Stimulated activated CD4-positive, alpha-beta T cell treated with anti-CD3 and anti-CD28 coated beads, Interleukin-4, amount 100 ng/mL, for 1 hour (primary cell): ENCODE measurements at places on chromosomes 4 and X.

DNA sequence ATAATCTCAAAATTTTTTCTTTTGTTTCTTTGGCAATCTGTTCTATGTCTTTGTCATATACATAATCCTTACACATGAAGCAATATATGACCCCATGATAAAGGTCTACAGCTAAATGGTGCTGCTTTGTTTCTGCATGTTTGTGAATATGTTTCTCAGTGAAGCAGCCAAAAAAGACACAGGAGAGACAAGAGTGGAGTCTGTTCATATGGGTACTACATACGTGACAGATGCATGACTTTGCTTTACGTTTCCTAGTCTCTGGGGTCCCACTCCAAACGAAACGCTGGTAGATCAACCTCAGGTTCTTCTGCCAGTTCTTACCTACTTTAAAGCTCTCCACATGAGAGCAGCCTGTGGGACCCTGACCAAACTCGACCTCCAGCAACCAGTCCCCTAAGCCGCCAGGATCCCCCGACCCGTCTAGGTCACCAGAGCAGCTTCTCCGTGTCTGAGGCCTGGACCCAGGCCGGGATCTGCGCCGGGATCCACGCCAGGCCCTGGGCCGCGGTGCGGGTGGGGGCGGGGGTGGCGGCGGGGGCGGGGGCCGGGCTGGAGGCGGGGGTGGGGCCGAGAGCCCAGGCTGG lies 1.5 kb downstream of the USP51 start:
- DNase-seq = no peak

DNA sequence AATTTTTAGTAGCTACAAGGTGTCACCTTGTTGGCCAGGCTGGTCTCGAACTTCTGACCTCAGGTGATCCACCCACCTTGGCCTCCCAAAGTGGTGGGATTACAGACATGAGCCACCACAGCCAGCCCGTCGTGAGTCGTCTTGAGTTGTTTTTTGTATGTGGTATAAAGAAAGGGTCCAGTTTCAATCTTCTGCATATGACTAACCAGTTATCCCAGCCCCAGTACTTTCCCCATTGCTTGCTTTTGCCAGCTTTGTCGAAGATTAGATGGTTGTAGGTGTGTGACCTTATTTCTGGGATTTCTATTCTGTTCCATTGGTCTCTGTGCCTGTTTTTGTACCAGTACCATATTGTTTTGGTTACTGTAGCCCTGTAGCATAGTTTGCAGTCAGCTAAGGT lies 105.9 kb downstream of the OR13H1 start:
- DNase-seq = no peak

DNA sequence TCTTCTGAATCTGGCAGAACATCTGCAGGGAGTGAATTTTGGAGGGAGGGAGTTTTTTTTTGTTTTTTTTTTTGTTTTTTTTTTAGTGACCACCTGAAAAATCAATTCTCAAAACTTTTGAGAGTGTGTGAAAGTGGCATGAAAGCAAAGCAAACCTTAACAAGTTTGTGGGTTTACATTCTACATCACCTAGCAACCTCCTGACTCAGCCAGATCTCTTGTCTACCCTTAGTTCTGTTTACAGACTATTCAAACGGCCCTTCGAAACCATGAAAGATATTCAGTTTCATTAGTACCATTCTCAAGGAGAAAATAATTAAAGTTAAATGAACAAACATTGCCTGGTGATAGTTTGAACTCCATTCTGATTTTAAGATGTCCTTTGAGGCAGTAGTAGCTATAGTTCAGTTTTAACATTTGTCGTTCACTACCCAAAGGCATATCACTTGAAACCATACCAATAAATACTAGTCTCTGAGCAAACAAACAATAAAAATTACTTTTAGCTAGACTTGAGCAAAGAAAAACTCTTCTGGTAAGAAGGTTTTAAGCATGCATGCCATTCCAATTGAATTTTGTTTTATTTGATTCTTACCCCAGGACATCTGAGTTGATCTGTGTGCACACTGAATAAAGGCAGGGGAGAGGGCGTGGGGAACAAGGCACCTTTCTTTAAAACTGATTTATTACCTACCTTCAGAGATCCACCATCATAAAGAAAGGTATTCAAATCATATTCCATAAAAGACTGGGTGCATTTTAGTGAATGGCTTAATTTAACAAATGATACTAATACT lies 137.7 kb downstream of the ARX start:
- no peak for DNase-seq

DNA sequence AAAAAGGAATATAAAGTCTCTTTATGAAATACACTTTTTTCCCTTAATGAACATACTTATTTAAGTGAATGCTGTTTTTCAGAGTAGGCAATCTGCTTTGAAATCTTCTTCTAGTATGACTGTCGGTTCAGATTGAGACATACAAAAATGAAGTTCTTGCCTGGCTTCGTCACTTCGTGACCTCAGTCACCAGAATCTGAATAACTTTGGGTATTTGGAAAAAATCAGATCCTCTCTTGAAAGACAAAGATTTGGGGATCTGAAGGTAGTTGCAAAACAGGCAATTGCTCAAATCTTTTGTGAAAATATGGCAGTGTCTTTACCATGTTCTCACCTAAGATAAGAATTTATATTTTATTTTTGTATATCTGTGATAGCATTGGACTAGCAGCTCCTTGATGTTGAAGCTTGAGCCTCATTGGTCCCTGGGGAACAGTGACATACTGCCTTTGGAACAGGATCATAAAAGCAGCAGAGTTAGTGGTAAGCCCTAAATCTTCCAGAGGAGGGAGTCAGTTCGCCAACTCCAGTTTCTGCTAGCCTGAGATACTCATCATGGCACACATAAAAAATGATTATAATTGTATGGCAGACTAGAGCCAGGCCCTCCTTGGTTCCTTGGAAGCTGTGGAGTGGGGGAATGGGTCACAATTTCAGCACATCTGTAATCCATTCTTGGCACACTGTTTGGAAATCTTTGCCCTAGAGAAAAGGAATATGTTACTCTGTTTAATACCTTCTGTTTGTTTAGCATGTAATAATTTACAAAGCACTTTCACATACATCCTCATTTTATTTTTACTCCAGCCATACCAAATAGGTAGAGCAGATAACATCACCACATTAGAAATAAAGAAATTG lies 5.0 kb downstream of the ARFIP1 start:
- DNase-seq = no peak

GRCh38 chr4:122010610-122011009 lies 58.8 kb upstream of the TRPC3 start:
- no peak for DNase-seq

DNA sequence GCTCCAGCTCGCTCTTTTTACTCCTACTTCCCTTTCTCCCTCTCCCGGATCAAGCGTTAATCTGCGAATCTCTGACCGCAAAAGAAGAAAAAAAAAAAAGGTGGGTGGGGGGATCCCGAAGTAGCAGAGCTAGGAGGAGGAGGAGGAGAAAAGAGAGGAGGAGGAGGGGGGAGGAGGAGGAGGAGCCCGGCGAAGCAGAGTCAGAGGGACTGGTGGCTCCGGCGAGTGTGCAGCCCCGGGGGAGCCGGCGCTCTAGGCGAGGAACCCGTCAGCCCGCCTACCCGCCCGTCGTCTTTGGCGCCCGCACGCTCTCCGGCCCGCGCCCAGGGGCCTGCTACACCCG lies at the start of gene NHSL2:
Gene NHSL2 (plus strand): TSS at position 203 of the 343 bp plus-strand sequence.
- DNase-seq = peak; percentile 47

- DNase-seq = no peak
These were observed 135.8 kb downstream of the CDS1 start for GRCh38 chr4:84718699-84719098.

DNA sequence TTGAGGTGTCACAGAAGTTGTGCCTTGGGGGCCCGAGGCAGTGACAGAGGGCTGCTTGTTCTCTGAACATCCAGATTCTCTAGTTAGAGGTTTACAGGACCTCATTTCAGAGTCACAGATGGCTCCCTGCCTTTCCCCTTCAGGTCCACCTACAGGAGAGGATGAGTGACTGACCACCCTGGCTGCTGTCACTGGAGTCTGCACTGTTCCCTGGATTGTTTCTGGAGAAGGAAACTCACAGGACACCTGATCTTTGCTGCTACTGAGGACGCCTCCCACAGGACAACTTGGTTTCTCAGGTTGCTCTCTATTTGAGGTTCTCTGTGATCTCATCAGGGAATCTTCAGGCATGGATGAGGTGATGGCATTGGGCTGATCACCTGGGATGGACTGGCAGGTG lies 58.3 kb downstream of the GPRIN3 start:
- DNase-seq = no peak

DNA sequence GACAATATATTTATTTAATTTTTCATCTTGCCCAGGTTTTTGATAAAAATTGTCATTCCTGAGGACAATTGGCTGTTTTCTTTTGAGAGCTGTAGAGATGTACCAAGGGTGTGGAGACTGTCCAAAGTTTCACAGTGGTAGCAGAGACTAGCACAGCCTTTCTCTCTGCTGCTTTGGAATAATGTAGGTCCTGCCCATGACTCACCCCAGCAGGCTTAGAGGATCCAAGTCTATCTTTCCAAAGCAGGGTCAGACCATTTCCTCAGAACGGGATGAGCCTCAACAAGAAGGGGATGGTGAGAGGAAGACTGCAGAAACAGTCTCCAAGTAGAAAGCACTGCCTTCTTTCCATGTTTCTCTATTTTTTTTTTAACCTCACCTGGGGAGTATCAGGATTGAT lies 131.5 kb upstream of the RPL34 start:
- DNase-seq = no peak

- no peak for DNase-seq
These were observed 44.4 kb downstream of the FIP1L1 start for GRCh38 chr4:53421791-53422190.

GRCh38 chr4:140793291-140793690 lies 37.1 kb upstream of the TBC1D9 start:
- no peak for DNase-seq

DNA sequence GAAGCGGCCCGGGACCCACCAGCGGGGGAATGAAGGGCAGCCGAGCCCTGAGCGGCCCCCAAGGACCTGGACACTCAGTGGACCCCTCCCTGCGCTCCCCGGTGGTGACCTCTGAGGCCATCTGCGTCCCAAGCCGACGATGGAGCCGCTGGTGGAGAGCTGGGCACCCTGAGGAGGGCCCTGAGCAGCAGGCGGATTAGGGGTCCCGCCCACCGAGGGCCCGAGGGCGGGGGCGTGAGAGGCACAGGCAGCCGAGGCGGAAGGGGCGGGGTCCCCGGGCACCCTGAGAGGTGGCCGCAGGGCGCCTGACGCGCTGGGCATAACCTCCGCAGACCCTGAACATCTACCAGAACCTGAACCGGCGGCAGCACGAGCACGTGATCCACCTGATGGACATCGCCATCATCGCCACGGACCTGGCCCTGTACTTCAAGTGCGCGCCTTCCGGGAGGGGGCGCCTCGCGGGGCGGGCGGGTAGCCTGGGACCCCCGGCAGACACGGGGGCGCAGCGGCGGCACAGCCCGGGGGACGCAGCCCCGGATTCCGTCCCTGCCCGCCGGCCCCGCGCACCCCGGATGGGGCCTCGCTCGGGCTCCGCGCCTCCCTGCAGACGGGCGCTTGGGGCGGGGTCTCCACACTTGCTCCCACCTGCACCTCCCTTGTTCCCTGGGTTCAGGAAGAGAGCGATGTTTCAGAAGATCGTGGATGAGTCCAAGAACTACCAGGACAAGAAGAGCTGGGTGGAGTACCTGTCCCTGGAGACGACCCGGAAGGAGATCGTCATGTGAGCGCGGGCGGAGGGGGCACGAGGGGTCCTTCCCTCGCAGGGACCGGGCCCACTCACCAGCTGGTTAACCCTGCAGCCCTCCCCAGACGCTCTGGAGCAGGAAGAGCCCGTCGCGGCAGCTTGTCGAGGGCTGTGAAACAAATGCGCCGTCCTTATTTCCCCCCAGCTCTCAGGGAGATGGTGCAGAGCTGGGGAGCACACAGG lies 10.3 kb downstream of the ATP5ME start:
- peak; percentile 78 for DNase-seq

GRCh38 chr4:91127192-91127591 lies 1000.0 kb downstream of the CCSER1 start:
- DNase-seq = no peak

DNA sequence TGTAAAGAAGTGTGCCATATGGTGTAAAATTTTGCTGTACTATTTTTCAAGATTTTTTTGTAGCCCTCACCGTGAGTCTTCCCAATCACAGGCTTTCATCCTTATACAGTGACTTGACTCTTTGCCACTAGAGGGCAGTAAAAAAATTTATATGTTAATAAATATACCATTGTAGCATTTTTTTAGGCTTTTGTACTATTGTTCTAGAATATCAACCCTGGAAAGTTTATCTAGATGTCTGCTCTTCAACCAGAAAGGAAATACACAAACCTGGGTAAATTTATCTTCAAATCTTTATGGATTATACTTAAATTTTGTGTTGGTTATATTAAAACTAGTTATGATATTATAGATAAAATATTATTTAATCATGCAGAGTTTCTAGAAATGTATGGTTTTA lies 235.3 kb downstream of the TENM3 start:
- no peak for DNase-seq

DNA sequence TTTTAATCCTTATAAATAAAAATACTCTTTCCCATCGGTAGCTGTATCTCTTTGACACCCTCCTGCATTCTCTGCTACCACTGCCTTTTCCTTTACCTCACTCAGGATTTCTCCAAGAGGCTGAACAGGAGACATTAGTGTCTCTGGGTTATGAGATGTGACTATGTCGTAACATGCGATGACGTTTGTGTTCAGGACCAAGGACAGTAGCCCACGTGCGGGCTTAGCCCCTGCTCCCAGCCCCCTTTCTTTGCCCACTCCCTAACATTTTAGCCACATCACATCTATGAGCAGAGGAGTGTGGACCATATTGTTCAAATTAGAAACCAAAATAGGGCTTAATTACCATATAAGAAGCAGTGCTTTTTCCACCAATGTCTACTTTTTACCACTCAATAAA lies 369.3 kb downstream of the FBXW7 start:
- DNase-seq = no peak

- no peak for DNase-seq
These were observed 728 bp downstream of the DCAF12L2 start for GRCh38 chrX:126165401-126165720.

DNA sequence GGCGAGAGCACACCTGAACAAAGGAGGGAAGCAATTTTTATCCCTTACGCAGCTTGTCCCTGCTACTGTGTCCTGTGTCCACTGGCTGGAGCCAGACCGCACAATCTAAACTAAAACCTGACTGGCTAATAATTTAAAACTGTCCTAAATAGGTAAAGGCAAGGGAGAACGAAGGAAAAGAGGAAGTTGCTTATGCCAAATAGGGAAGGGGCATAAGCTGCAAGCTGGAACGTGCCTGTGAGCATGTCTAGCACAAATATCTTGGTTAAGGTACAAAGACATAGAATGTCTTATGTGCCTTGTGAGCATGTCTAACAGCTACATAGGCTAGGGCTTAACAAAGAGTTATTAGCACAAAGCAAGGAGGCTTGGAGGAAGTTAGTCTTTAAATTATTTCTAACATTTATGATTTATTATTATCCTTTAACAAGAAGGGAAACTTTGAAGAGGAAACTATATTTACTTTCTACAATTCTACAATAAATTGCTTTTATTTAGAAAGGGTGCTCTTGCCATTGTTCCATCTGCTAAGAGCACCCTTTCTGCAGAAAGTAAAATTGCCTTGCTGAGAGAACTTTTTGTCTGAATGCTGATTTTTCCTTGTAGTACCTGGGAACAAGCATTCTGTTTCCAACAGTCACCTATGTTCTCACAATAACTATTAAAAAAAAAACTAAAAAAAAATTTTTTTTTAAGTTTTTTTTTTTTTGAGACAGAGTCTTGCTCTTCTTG lies 80.6 kb upstream of the CBR4 start:
- no peak for DNase-seq
